ENCODE measurements at places on chromosomes 6 and 20.

- DNase-seq = no peak
Measured at GRCh38 chr6:111610548-111611172, 5.0 kb upstream of the TRAF3IP2 start.

DNA sequence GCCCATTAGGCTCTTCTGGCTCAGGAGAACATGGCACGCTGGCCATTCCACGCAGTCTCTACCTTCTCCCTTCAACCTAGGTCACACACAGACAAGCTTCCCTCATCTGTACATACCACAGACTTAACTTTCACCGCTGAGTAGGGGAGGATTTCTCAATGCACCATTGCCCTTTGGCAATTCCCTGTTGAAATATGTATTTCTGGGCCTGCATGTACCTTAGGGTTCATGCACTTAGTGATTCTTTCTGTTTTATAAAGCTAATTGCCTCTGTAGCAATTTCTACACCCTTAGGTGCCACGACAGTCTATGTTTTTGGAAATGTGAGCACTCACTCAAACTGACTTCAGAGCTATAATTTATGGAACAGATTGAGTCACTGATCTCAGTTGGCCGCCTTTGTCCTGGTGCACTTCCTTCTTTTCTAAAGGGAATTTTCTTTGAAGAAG, 253.8 kb upstream of the PRDM1 start:
- no peak for DNase-seq

- no peak for DNase-seq
Measured at GRCh38 chr6:144657691-144658090, 372.6 kb downstream of the UTRN start.

- no peak for DNase-seq
Measured at GRCh38 chr20:16284385-16285100, 288.7 kb downstream of the KIF16B start.

DNA sequence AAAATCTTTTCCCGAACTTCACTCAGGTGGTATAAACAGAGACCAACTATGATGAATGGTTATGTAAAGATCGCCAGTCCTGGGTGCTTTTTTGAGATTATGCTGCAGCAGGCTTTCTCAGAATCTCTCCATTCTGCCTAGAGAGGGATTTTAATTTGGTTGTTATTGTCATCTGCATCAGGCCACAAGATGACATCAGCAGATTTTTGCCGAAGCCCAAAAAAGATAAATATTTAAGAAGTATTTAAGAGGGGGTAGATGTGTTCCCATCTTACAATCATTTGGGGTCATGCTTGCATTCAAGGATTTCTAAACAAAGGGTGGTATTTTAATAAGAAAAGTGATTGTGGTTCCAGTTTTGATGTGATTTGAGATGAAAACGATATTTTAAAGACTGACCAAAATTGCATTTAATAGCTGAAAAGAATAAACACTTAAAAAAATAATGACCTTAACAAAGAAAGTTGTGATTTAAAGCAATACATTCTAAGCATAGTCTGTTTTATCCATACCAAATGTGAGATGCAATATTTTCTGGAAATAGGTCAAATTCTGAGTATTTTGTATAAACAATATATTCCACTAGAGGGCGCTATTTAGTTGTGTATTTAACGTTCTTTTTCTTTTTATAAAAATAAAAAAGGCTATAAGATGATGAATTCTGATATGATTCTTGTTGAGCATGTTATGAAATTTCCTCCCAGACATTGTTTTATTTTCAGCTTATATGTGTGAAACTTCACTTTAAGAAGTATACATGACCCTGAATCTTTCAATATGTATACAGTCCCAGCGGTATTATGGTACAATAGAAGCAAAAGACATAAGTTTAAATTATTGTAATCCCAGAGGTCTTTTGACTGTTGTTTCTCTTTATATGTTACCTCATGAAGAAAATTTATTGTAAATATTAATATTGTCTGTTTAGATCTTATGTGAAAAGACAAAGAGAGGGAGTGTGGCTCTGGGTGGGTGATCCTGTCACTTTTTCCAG, 51.0 kb upstream of the ZFP64 start:
- no peak for DNase-seq

DNA sequence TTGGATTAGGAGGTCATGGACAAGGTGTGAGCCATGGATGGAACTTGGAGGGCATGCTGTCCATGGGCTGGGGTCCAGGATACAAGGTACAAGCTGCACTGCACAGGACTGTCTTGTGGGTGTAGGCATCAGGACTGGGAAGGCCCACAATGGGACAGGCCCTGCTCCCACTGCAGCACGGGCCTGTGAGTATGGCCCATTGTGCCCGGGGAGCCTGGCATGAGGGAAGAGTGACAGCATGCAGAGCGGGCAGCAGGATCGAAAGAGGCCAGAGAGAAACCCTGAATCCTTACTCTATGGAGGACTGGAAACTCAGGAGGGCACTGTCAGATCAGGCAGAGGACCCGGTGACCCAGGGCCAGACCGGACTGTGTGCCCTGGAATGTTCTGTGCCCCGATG, 211.3 kb downstream of the PREX1 start:
- DNase-seq = no peak

GRCh38 chr6:29943053-29943966, 978 bp downstream of the HLA-A start:
- no peak for DNase-seq
